Naive thymus-derived CD8-positive, alpha-beta T cell (primary cell): ENCODE measurements at places on chromosomes 4 and X.

- no peak overlapping the region for H3K4me3 ChIP-seq
- H3K27me3 ChIP-seq = peaks cover 27% of the 10 kb centered on the region
- no peak overlapping the region for H3K27ac ChIP-seq
- no peak for DNase-seq
- H3K36me3 ChIP-seq = peaks cover 3% of the 10 kb centered on the region
- H3K4me1 ChIP-seq = peaks cover 12% of the 10 kb centered on the region
These were observed 3.5 kb downstream of the GPC3 start for GRCh38 chrX:133981924-133982323.

DNA sequence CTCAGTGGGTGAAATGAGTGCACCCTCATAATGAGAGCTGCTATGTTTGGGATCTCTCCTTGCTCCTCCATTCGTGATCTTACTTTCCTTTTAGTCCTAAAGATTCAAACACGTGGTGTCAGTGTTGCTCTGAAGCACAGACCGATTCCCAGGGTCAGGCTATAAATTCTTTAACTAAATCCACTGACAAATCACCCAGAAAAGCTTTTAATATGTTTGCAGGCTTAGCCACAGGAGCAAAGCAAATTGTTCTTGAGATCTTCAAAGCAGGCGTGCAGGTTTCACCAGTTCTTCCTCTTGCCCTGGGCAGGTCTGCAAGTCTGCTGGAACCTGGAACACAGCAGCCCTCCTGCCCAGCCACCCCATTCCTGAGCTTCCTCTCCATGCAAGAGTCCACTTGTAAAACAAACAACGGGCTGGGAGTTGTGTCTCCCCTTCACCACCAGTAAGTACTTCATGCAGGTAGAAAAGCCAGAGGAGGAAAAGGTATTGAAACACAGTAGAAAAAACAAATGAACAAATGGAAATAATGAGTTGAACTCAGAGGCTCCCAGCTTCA is 70.1 kb upstream of the ENPP6 start:
- no peaks in the 10 kb centered on the region for H3K36me3 ChIP-seq
- no peak overlapping the region for H3K27ac ChIP-seq
- no peak for DNase-seq
- H3K4me1 ChIP-seq = peaks cover 39% of the 10 kb centered on the region
- peak overlapping the region; percentile 78 for H3K4me3 ChIP-seq

DNA sequence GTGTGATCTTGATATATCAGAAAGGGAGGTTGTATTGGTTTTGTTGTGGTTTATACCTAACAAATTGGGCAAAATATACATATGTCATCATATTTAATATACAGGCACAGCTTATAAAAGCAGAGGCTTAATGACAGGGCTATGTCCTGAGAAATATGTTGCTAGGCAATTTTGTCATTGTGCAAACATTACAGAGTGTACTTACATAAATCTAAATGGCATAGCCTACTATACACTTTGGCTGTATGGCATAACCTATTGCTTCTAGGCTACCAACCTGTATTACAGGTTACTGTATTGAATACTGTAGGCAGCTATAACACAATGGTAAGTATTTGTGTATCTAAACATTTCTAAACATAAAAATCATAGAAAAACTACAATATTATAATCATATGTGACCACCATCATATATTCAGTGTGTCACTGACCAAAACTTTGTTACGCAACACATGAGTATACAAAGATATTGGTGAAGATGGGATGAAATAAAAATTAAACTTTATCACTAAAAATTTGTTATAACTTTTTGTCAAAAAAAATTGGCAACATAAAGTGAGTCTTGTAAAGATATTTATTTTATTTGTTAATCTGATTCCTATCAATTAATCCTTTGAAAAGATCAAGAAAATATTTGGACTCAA is 414.0 kb upstream of the HS3ST1 start:
- H3K36me3 ChIP-seq = no peaks in the 10 kb centered on the region
- H3K4me3 ChIP-seq = no peak overlapping the region
- no peak overlapping the region for H3K27ac ChIP-seq
- no peaks in the 10 kb centered on the region for H3K4me1 ChIP-seq
- H3K27me3 ChIP-seq = no peaks in the 10 kb centered on the region

DNA sequence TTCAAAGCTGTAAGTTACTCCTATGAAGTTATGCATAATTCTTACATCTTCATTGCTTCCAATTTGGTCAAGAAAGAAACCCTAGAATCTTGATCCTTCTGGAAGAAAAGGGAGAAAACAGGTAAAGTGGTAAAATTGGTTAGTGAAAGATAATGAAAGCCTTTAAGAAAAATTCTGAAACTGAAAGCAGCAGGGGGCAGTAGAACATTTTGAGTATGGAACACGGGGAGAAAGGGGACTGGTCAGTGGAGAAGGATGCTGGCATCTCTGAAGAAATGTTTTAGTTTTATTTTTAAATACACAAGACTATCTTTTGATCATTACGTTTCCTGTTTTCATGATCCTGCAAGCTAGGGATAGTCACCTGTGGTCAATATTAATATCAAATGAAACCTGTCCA is 54.3 kb downstream of the SLIT2 start:
- no peak overlapping the region for H3K4me3 ChIP-seq
- H3K36me3 ChIP-seq = no peaks in the 10 kb centered on the region
- H3K4me1 ChIP-seq = no peaks in the 10 kb centered on the region
- H3K27me3 ChIP-seq = no peaks in the 10 kb centered on the region
- no peak overlapping the region for H3K27ac ChIP-seq

DNA sequence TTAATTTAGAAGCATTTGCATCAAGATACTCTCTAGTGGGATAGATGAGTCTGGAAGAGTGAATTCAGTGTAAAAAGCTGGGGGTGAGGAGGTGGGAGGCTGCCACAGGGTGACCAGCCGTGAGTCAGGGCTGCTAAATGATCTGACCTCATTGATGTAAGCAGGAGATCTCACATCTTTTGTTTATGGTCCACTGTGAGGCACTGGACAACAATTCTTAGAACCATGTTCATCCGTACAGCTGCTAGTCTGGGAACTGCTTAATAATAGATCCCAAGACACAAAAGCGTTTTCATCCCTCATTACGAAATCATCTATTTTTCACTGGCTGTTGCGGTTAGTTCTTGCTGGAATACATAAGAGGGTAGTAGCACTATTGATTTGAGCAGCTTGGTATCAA is 14.1 kb downstream of the KLF3 start:
- no peak overlapping the region for H3K27ac ChIP-seq
- peaks cover 91% of the 10 kb centered on the region for H3K4me1 ChIP-seq
- H3K36me3 ChIP-seq = no peaks in the 10 kb centered on the region
- no peaks in the 10 kb centered on the region for H3K27me3 ChIP-seq

DNA sequence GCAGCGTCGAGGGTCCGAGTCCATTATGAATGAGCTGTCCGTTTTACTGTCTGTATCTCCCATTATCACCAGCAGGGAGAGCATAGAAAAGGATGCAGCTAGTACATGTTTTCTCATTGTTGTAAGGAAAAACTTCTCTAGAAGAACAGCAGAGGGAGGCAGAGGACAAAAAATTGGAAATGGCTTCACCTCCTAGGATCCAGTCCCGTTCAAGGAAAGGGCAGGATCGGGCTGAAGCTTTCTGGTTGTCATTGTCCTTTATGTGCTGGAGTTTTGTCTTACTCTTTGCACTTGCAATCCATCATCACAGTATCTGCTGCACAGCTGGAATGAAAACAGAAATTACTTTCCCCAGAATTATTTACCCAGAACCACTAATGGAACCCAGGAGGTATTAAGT is 14.7 kb downstream of the NDP start:
- H3K4me1 ChIP-seq = peaks cover 7% of the 10 kb centered on the region
- H3K36me3 ChIP-seq = no peaks in the 10 kb centered on the region
- peak; percentile 0 for DNase-seq
- H3K4me3 ChIP-seq = no peak overlapping the region

DNA sequence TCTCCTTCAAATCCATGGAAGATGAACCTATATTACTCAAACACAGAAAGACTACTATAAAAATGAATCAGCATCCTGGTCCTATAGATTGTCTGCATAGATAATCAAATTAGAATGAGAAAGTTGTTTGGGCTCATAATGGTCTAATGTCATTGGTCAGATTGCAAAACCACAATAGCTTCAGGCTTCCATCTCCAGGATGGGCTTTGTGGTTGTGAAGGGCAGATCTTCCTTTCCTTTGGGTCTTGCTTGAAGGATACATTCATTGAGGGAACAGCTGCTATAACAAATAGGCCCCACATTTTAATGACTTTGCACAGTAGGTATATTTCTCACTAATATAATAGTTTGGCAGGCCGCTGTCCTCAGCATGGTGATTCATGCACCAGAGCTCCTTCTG is 94.3 kb downstream of the REPS2 start:
- H3K36me3 ChIP-seq = peaks cover 3% of the 10 kb centered on the region
- no peaks in the 10 kb centered on the region for H3K27me3 ChIP-seq
- no peak overlapping the region for H3K4me3 ChIP-seq
- no peaks in the 10 kb centered on the region for H3K4me1 ChIP-seq
- no peak overlapping the region for H3K27ac ChIP-seq
- DNase-seq = no peak

GRCh38 chr4:25818371-25818871 is 44.4 kb downstream of the SEL1L3 start:
- H3K4me3 ChIP-seq = no peak overlapping the region
- no peak for DNase-seq
- no peaks in the 10 kb centered on the region for H3K4me1 ChIP-seq
- H3K27me3 ChIP-seq = no peaks in the 10 kb centered on the region

DNA sequence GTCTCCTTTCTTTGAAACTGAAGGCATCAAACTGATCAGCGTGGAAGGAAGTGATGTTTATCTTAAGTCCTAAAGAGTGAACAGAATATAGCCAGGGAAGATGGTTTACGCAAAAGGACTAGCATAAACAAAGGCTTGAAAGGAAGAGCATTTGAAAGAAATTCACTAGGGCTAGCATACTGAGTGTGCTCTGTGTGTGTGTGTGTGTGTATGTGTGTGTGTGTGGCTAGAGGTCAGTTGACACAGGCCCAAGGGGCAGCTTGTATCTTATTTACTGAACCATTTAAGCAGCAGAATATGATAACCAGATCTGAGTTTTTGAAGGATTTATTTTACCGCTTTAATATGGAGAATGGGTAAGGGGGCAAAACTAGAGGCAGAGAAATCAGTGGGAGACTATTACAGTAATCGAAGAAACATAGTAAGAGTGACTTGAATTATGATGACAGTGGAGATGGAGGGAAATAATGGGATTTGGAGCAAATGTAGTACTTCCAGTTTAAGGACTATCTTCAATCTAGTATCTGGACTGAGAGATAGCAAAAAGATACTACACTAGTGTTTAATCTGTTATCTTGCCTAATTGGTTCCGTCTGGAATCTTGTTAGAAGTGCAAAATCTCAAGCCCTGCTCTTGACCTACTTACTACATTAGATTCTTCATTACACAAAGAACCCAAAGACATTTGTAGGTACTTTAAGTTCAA is 36.9 kb downstream of the CEP44 start:
- no peak overlapping the region for H3K4me3 ChIP-seq
- no peaks in the 10 kb centered on the region for H3K4me1 ChIP-seq
- no peaks in the 10 kb centered on the region for H3K36me3 ChIP-seq
- no peaks in the 10 kb centered on the region for H3K27me3 ChIP-seq

- no peak overlapping the region for H3K27ac ChIP-seq
- H3K27me3 ChIP-seq = peaks cover 67% of the 10 kb centered on the region
- DNase-seq = no peak
- H3K36me3 ChIP-seq = no peaks in the 10 kb centered on the region
- no peak overlapping the region for H3K4me3 ChIP-seq
- peaks cover 7% of the 10 kb centered on the region for H3K4me1 ChIP-seq
These were observed 129.9 kb downstream of the CBR4 start for GRCh38 chr4:168880072-168880675.

- H3K27me3 ChIP-seq = peaks cover 9% of the 10 kb centered on the region
- H3K27ac ChIP-seq = no peak overlapping the region
- no peak for DNase-seq
- no peak overlapping the region for H3K4me3 ChIP-seq
- no peaks in the 10 kb centered on the region for H3K4me1 ChIP-seq
- no peaks in the 10 kb centered on the region for H3K36me3 ChIP-seq
These were observed 152.9 kb downstream of the COL4A6 start for GRCh38 chrX:108285356-108285755.

DNA sequence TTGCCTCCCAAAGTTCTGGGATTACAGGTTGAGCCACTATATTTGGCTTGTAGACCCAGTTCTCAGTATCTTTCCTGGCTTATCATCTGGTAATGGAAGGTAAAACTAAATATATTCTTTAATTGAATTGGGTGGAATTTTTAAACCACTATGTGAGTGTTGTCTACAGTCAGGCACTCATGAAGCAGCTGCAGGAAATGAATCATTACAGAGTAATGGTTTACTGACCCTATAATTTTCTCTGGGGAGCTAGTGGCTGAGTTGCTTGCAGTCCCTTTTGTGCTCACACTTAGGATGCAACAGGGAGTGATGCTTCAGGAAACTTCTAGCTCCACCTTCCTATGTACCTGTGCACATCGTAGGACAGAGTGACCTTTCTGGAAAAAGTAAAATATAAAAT is 4.1 kb upstream of the UGT2B7 start:
- peaks cover 6% of the 10 kb centered on the region for H3K27me3 ChIP-seq
- no peak overlapping the region for H3K27ac ChIP-seq
- no peak overlapping the region for H3K4me3 ChIP-seq

GRCh38 chr4:78343682-78344081 is 207.9 kb upstream of the ANXA3 start:
- H3K27ac ChIP-seq = no peak overlapping the region
- no peak for DNase-seq
- H3K4me1 ChIP-seq = no peaks in the 10 kb centered on the region
- H3K27me3 ChIP-seq = peaks cover 7% of the 10 kb centered on the region
- H3K4me3 ChIP-seq = no peak overlapping the region
- H3K36me3 ChIP-seq = no peaks in the 10 kb centered on the region

- no peak for DNase-seq
- H3K4me1 ChIP-seq = no peaks in the 10 kb centered on the region
- no peak overlapping the region for H3K4me3 ChIP-seq
These were observed 148.8 kb upstream of the MID1 start for GRCh38 chrX:10769195-10769594.
